NCI-H524 treated with DMSO at 0.1 percent for 48 hours (cell line): ENCODE measurements at places on chromosomes 2 and 18.

- no peak for DNase-seq
Measured at GRCh38 chr2:45651415-45652089, at the start of gene PRKCE. TSS of gene PRKCE (plus strand) at chr2:45651675.

GRCh38 chr2:109288544-109289368 is 159.8 kb downstream of the SH3RF3 start:
- no peak for DNase-seq

DNA sequence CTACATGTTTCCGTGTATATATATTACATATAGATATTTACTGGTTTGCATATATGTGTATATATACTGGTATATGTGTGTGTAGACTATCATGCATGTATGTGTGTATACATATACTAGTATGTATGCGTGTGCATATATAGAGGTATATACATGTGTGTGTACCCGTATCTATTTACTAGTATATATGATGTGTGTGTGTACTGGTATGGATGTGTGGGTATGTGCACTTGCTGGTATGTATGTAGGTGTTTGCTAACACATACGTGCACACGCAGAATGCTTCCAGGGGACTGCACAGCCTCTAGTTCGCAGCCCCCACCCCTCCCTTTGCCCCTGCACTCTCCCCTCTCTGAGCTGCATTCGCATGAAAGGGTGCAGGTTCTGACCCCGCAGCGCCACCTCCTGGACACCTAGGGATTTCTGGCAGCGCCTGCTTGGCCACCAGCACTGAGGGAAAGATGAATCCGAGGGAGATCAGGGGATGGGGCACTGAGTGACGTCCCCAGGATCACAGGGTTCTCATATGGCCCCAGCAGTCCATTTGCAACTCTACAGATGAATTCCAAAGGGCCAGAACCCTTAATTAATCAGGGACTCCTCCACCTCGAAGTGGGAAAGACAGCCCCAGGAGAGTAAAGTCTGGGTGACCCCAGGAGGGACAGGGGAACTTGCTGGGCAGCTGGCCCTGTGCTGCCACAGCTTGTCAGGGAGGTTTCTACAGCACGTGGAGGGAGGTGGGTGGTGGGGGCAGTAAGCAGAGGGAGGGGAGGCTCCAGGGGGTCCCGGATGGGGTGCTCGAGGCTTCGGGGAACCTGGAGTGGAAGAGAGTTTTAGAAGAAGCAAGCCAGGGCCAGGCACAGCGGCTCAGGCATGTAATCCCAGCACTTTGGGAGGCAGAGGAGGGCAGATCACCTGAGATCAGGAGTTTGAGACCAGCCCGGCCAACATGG is 66.8 kb upstream of the ASAP2 start:
- DNase-seq, result peak; percentile 28

DNA sequence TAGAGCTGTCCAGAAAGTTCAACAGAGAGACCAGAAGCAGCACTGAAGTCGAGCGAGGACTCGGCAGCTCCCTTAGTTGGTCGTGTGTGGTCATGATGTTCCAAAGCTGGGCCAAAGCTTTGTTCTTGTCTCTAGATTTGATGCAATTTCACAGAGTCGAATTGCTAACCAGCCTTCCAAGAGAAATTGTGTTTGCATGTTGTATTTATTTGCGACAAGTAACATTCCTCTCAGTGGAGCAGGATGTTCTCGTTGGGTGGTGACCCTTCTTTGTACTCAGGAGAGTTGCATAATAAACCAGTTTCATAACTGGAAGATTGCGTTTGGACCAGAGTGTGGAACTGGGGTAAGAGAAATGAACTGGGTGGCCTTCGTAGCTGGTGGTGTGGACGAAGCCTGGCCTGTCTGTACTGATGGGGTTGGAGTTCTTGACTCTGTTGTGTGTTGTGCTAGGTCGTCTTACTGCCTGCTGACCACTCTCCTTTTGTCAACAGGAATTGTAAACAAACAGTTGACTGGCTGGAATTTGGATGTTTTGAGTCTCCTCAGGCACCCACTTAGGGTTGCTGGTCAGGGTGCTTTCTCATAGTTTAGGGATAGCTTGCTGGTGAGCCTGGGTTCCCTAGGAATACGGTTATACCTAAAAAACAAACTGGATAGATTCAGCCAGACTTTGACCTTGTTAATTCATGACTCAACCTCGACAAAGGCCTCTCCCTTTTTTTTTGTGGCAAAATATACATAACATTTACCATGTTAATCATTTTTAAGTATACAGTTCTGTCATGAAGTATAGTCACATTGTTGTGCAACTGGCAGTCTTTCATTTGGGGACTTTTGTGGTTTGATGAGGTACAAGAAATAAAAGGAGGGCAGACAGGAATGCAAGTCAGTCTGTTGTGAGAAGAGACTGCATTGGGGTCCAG is 28.9 kb upstream of the TOGARAM2 start:
- no peak for DNase-seq

GRCh38 chr2:241686324-241686649 is 328 bp downstream of the DTYMK start:
- no peak for DNase-seq

- DNase-seq, result no peak
Measured at GRCh38 chr2:121283670-121284462, 1.1 kb downstream of the TFCP2L1 start.

- DNase-seq, result no peak
Measured at GRCh38 chr2:98665677-98666076, 57.3 kb downstream of the UNC50 start.

DNA sequence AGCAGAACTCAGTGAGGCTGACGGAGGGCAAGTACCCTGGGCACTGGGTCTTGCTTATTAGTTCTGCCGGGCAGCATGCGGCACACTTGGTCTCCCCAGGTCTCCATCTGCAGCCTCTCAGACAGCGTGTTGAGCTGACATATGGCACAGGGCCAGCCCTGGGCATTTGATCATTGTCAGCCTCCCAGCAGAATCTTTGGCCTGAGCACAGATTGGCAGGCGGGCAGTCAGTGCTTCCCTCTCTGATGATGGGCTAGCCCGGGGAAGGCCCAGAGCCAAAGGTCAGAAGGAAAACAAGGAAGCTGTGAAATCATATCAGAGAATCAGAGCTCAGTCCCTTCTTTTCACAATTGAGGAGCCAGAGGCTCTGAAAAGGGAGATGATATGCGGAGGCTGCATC is 150.1 kb upstream of the LRRTM1 start:
- DNase-seq, result peak; percentile 53

DNA sequence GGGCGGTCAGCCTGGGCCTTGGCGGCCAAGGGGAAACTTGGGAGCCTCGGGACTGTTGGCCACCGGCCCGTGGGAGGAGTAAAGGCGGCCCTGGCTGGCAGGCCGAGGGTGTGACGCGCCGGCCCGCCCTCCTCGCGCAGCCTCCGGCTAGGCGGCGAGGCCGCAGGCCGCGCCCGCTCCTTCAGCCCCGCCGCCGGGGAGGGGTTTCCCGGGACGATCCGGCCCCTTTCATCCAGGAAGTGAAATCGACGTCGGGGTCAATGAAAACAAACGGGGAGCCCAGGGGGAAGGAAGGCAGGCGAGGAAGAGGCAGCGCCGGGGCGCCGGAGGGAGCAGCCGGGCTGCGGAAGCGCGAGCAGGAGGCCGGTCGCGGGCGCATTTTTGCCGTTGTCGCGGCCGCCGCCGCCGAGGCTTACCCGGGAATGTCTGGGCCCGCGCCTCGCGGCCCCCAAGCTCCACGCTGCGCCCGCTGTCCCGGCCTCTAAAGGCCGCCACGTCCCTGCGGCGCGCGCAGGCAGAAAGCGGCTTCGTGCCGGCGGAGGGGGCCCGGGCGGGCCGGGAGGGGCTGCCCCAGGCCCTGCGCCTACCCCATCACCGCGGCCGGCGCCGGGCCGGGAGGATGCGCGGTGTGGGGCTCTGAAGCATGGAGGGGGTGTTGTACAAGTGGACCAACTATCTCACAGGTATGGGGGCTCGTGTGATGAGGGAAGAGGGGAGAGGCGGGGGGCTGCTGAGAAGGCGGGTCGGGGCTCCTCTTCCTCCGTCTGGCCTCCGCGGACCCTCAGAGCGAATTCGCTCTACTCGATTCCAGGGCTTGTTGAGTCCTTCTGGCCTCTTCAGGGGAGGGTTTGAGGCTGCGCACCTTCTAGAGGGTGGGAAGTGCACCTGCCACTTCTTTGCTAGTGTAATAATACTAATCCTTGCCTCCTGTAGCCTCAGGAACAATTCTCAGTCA is at the start of gene PLEKHA3:
TSS of gene PLEKHA3 (plus strand) at position 231 of the 955 bp plus-strand sequence. CDS start at position 644, 413 bp downstream.
- peak; percentile 42 for DNase-seq

DNA sequence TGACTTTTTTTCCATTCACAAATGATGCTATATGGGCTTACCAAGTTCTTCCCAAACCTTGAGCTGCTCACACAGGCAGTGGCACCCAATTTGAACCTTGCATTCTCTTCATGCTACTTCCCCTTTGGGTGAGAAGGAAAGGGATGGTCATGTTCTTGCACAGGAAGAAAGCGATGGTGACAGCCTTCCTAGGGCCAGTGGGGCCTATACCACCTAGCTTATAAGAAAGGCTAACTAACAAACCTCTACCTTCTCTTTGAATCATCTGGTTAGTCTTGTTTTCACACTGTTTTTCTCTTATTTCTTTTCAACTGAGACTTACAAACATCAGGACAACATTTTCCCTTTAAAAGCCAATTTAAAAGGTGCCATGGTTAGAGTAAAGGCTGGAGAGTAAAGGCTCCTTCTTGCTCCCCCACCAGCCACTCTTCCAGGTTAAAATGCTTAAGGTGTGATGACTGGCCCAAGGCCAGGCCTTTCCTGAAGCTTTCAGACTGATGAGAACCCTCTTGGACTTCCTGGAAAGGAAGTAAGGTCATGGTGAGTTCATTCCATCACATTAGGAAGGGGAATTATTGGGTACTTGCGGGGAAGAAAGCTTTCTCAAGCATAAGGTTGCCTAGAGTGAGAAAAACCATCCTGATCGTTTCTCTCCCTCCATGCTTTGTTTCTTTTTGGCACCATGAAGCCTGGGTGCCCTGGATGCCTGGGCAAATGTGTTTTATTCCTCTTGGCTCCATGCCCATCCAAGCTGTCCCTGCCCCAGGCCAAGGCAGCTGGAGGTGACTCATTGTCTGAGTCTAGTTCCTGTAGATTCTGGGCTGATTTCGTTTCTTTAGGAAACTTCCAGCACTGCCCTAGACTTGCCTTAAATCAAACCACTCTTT is 41.4 kb upstream of the ITGB6 start:
- DNase-seq, result no peak

DNA sequence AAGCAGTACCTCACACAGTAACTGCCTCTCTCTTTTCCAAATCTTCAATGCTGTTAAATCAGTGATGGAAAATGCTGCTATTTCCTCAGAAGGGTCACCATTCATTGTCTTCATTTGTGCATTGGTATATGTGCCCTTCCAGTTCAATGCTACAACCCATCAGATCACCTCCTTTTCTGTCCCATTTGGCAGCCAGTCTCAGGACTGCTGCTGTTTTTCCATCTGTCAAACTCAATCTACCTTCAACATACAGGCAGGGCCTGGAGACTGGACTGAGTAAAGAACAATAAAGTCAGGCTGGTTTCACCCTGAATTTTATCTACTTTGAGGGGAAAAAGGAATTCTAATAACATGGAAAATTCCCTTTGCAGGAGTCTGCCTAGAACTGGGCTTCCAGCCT is 17.9 kb downstream of the ZNF385B start:
- no peak for DNase-seq

DNA sequence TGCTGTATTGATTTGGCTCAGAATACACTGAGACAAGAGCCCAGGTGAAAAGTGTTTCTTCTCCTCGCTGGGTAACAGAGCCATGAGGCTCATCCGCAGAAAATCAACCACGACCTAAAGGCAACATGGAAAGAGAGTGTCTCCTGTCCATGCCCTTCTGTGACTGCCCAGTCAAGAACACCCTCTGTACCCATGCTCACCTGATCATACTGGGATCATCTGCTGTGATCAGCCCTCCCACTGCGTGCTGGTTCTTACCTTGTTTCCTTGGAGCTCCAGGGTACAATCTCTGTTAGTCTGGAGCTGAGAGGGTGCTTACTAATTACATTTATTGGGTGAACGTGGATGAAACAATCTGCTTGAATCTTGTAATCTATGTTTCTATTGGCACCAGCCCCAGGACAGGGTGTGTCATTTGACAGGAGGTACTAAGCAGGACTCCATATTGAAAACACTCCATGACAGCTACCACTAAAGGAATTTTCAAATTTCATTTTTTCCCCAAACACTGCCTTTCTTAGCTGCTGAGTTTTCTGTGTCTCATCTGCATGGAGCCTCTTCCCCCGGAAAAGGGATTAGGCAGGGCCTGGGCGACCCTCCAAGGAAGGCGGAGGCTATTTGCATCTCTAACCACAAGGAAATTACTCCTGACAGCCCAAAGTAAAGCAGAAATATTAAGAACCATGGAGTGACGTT is 39.7 kb upstream of the GRP start:
- DNase-seq, result no peak

- no peak for DNase-seq
Measured at GRCh38 chr2:10221443-10221842, 81.3 kb upstream of the HPCAL1 start.

DNA sequence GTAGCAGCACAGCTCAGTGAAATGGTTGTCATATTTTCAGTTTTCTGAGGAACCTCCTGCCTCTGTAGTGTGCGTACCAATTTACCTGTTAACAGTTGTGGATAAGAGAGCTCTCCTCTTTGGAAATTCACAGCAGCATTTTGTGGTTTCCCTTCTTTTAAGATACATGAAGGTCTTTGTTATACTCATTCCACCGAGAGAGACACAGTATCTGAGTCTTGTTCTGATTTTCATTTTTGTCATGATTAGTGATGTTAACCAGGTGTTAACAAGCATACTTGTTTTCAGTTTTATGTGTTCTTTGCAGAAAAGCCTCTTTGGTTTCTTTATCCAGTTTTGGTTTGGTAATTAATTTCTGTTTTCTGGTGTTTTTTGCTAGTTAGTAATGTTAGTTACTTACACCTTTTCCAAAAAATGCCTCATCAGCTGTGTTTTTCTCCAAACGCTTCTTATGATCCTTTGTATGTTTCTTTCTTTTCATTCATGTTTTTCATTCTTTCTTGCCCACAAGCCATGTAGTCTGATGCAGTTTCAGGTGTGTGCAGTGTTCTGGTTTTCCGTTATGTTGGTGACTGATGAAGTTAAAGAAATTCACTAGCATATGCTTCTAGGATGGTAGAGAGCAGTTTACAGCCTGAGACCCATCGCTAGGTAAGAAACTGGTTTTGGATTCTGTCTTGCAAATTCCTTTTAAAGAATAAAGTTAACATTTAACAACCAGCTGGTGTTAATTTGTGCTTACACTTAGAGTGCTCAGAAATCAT is 30.1 kb downstream of the CCDC74A start:
- DNase-seq, result no peak

DNA sequence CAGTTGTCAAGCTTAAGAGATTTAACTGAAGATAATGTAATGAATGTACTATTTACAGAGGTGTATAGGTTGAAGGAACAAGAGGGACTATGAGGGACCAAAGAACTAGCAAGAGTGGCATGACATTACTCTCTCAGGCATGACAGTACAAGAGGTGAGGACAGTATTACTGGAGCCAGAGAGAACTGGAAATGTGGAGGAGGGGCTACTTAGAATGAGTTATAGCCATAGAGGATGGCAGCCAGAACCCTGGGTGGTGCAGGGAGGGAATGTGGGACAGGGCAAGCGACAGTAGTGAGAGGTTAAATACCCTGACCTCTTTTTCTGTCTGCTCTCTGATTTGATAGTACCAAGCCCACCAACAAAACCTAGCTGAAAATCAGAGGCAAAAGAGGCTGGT is 122.6 kb upstream of the UGP2 start:
- DNase-seq, result no peak

GRCh38 chr2:239215136-239215925 is 185.5 kb downstream of the HDAC4 start:
- DNase-seq, result no peak
